Activated CD4-positive, CD25-positive, alpha-beta regulatory T cell (primary cell): ENCODE measurements at places on chromosomes 5 and 9.

GRCh38 chr9:134640506-134641172 lies 964 bp upstream of the COL5A1 start:
- no peak for DNase-seq

GRCh38 chr5:95864944-95865504 lies 42.5 kb upstream of the GLRX start:
- DNase-seq, result no peak

DNA sequence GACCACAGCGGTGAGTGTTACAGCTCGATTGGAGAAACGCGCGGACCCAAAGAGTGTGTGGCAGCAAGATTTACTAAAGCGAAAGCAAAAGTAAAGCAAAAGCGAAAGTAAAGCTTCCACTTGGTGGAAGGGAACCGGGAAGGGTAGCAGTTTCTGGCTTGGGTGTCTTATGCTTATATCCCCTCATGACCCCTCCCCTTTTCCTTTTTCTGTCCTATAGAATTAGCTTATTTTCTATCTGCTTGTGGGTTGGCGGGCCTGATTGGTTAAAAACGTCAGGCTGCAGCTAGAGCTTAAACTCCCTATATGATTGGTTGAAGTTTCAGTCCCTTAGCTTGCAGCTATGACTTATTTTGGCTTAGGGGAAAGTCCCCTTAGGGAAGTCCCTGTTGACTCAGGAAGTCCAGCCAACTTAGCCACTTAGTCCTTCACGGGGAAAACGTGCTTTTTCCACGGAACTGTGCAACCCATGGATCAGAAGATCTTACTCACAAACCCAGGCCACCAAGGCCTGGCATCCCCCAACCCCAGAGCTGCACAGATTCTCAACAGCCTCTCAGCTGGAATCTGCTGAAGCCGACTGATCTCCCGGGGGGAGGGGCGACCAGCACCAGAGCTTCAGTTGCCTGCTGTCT lies 114.2 kb upstream of the ADAMTS16 start:
- DNase-seq, result no peak

- no peak for DNase-seq
These were observed 101.0 kb downstream of the PIP5K1B start for GRCh38 chr9:68805890-68806517.

GRCh38 chr5:67028371-67028770 lies 168.2 kb downstream of the CD180 start:
- no peak for DNase-seq

GRCh38 chr9:107276966-107277710 lies 5.9 kb upstream of the RAD23B start:
- DNase-seq, result no peak
